HuH-7 (cell line): ENCODE measurements at places on chromosomes 7 and 10.

DNA sequence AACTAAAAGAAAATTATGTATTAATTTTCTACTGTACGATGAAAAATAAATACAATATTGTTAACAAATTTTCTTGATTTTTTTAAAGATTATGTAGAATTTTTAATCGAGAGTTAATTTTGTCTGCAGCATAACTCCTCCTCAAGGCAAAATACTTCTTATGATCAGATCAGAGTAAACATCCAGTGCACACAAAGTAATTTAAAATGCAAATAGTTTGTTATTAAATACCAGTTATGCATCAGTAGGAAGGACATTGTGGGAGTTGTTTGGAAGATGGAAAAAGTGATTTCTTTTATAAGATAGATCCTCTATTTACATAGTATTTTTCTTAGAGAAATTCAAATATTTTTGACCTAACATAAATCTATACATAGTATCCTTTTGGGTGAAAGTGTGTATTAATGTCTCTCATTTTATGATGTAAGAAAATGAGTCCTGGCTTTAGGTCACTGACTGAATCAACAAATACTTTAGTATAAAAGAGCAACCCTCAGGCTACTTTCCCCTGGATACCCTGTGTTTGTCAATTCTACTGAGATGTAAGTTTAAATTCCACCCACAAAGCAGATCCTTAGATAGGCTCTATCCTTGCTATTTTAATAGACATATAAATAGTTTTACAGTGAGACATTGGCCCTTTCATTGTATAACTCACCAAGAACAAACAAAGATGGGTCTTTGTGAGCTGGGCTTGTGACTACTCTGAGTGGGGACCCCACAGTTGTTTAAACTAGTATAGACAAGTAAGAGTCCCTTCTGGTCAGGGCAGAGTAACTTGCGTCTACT, 1133.7 kb downstream of the GATA3 start:
- no peak for DNase-seq

DNA sequence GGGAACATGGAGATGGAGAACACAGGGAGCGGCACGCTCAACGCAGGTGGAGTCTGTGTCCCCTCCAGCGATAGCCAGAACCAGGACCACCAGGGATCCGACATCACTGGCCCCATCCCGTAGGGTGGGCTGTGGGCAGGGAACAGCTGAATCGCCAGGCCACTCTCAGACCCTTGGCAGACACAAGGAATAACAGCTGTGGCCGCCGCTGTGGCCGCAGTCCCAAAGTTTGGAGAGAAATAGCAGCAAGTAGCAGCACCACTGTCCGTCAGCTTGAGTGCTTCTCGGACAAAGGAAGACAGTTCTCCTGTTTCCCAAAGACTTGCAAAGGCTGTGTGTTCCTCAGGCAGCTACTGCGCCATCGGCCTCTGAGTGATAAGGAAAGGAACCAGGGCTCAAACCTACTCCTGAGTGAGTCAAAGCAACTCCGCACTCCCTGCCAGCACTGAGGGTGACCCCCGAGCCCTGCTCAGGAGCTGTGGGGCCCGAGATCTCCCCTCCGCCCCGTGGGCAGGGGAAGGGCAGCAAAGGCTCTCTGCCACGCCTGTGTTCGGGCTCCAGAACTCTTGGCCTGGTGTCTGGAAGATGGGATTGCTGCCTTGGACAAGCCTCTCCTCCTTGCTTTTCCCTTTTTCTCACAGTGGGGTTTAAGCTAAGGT, 82.3 kb upstream of the FAM20C start:
- no peak for DNase-seq

DNA sequence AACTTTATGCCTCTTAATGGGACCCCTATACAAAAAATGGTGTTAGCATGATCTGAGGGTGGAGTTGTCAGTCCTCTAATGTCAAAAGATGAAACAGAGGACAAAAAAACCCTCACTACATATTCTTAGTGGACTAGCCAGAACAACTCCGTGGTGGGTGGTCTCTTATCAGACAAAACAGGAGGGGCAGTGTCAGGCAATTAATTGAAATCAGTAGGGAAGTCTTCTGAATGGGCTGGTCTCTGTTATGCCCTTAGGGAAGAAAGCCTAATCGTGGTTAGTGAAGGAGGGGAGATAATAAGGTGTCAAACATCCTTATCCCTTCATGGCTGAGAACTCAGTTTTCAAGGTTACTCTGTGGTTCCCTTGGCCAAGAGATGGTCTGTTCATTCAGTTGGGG, 909.4 kb downstream of the GRID1 start:
- no peak for DNase-seq

DNA sequence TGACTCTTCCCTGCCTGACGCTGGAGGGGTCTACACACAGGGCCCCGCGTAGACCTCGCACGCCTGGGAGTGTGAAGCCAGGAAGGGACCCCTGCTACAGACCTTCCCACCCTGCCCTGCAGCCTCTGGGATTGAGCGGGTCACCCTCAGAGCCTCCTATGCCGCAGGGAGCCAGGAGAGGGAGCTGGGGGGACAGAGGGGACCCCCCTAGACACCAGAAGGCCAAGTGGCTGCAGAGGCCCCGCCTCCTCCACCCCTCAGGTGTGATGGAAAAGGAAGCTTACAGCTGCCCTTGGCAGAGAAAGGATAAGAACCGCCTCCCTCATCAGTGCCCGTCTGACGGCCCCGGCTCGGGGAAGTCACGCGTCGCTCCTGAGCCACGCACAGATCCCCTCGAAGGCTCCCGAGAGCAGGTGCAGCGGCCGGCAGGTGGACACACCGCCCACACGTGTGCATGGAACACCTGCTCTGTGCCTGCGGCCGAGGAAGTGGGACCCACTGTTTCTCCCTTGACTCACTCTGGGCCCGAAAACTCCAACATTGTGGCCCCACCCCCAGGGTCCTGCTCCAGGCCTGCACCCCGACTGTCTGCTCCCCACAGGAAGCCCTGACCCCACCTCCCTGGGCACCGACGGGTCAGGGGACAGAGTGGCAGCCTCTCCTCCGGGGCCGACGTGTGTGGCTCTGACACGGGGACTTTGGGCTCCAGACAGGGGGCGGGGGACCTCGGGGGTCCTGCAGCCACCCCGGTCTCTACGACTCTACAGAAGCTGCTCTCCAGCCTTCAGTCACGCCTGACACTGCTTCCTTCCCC, 73.3 kb downstream of the MICALL2 start:
- no peak for DNase-seq

DNA sequence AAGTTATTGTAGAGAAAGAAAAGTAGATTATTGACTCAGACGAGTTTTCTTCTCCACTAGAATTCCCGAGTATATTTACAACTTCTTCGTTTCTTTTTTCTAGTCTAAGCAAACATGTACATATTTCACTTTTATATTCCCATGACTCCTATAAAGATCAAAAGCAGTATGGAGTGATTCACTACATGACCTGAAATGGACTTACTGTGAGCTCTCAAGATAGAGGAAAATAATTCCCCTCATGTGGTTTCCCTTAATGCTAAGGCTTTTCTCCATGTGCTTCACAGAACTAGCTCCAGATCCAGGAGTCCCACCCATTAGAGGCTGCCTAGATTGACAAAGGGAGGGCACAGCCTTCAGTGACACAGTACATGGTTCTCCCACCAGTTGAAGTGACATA, 823.1 kb upstream of the LRRTM3 start:
- no peak for DNase-seq

DNA sequence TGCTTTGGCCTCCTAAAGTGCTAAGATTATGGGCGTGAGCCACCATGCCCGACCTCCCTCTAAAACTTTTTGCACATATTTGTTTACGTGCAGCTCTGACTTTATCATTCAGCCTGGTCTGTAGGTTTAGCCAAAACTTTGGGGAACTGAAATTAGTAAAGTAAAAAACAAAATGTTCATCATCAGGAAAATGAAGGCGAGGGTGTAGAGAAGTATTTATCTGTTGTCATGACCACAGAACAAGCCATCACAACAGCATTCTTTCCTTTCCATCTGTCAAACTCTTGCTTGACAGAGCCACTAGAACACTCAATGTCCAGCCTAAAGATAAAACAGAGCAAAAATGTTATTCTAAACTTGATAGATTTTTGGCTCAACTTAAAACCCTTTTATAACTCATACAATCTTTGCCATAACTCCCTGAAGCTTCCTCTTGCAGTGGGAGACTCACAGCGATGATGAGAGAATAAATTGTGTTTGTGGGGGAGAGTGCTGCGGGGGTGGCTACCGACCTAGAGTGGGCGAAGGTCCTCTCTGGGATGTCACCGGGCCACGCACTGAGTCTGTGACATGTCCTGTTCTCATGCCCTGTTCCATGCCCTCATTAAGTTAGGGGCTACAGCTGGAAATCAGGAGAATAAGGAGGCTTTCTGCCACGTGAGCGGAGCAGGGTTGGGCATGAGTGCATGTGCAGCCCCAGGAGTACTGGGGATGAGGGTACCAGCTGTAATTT, 58.6 kb upstream of the MKRN1 start:
- DNase-seq: no peak

- DNase-seq: no peak
Measured at GRCh38 chr7:94394109-94394436, 622 bp upstream of the COL1A2 start.

- no peak for DNase-seq
Measured at GRCh38 chr7:150654692-150655091, 22.5 kb upstream of the GIMAP6 start.

GRCh38 chr7:51705701-51706100, 389.1 kb upstream of the COBL start:
- no peak for DNase-seq

- peak; percentile 65 for DNase-seq
Measured at GRCh38 chr7:6170571-6171531, 101.6 kb downstream of the CYTH3 start.

- no peak for DNase-seq
Measured at GRCh38 chr10:88082806-88083596, 219.6 kb downstream of the PTEN start.

- DNase-seq: no peak
Measured at GRCh38 chr10:90966146-90966545, 45.3 kb upstream of the ANKRD1 start.

GRCh38 chr7:135672560-135673359, 10.4 kb downstream of the STMP1 start:
- peak; percentile 63 for DNase-seq

- no peak for DNase-seq
Measured at GRCh38 chr7:24441314-24442027, 131.8 kb upstream of the PALS2 start.

GRCh38 chr7:144391823-144392255, 11.7 kb downstream of the NOBOX start:
- peak; percentile 59 for DNase-seq

- DNase-seq: no peak
Measured at GRCh38 chr10:133384071-133384470, 5.0 kb downstream of the PAOX start.

GRCh38 chr7:17556247-17556956, 257.9 kb downstream of the AHR start:
- no peak for DNase-seq

- DNase-seq: no peak
Measured at GRCh38 chr10:119431034-119431772, 111.3 kb downstream of the RGS10 start.

- no peak for DNase-seq
Measured at GRCh38 chr7:134571746-134572461, 23.0 kb downstream of the AKR1B15 start.

DNA sequence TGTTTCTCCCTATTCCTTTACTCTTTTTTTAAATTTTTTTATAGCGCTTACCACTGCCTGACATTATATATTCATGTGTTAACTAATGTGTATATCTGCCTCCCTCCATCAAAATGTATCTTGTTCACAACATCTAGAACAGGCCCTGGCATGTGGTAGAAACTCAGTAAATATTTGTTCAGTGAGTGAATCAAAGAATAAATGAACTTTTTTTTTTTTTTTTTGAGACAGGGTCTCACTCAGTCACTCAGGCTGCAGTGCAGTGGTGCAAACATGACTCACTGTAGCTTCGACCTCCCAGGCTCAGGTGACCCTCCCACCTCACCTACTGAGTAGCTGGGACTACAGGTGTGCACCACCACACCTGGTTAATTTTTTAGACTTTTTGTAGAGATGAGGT, 7.5 kb upstream of the CALD1 start:
- DNase-seq: no peak

DNA sequence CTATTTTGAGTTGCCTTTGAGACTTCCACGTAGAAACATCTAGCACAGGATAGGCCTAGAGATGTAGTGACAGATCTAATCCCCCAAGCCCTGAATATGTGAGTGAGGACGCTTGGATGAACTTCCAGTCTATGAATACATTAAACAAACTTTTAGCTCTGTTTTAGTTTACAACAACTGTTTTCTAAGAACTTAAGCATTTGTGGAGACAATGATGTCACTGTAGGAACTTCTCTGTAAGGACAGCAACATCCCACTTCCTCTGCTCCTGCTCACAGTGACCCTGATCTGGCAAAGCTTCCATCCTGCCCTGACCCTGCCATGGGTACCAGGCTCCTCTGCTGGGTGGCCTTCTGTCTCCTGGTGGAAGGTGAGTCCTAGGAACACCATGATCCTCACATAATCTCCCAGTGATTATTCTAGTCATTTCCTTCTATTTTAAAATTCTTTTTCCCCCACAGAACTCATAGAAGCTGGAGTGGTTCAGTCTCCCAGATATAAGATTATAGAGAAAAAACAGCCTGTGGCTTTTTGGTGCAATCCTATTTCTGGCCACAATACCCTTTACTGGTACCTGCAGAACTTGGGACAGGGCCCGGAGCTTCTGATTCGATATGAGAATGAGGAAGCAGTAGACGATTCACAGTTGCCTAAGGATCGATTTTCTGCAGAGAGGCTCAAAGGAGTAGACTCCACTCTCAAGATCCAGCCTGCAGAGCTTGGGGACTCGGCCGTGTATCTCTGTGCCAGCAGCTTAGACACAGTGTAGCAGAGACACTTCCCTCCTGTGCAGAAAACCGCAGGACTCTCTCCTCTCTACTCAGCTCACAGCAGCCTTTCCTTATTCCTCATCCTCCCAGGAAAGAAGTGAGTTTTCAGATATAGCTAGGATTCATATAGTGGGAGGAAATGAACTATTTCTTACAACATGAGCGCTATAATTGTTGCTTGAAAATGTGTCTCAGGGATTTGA, 194.4 kb upstream of the PRSS1 start:
- DNase-seq: no peak

DNA sequence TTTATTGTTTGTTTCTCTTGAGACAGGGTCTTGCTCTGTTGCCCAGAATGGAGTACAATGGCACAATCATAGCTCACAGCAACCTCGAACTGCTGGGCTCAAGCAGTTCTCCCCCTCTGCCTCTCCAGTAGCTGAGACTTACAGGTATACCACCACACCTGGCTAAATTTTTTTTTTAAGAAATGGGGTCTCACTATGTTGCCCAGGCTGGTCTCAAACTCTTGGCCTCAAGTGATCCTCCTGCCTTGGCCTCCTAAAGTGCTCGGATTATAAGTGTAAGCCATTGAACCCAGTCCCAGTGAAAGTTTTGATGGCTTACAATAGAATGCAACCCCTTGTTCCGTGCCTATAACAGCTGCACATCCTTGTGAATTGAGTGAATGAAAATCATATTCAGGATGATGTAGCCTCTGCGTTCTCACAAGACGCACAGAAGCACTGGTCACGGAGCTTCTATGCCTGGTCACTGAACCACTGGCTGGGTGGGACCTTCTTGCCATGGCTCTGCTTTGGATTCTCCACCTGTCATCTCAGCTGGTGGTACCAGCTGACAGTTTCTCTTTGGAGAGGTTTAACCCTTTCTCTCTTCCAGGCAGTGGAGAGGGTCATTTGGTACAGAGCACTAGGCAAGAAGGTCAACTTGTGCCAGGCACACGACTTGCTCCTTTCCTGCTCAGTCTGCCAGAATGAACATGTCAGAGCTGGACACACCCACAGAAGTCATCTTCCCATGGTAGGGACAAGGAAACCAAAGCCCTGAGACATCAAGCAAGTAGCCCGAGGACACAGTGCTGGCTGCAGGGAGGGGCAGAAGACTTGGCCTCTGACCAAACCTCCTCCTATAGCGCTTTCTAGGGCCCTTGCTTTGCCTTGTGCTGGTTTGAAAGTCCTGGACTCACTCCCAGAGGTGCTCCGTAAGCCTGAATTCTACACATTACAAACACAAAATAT, 89.6 kb downstream of the ATXN7L1 start:
- no peak for DNase-seq
